ENCODE measurements at places on chromosomes 6 and 20. TPM values are rescaled to one million over a fixed set of nuclear protein-coding genes. Genes with fewer than 3 reads are reported as not detected.

The BTBD9 gene
- 12.2 TPM for total RNA-seq

The ULBP3 gene
- 5.0 TPM for total RNA-seq

The POM121L2 gene
- total RNA-seq: not detected

The RAET1L gene
- total RNA-seq: not detected

The FAXC gene
- total RNA-seq: 0.15 TPM

The SLC22A7 gene
- total RNA-seq: not detected

The SOBP gene
- total RNA-seq: 2.2 TPM

The CALHM5 gene
- 10.1 TPM for total RNA-seq

The TNFRSF6B gene
- 7.8 TPM for total RNA-seq

The KCNS1 gene
- 0.23 TPM for total RNA-seq

The COL11A2 gene
- total RNA-seq: 0.08 TPM

The HLA-DQB1 gene
- not detected for total RNA-seq

The HFE gene
- total RNA-seq: 7.1 TPM

The FAM83B gene
- not detected for total RNA-seq

The GTSF1L gene
- not detected for total RNA-seq

The TULP4 gene
- total RNA-seq: 87.7 TPM

The SLA2 gene
- total RNA-seq: not detected

The PPP1R14C gene
- 3.2 TPM for total RNA-seq

The SRF gene
- 20.1 TPM for total RNA-seq

The HLA-DRB5 gene
- total RNA-seq: not detected

The BPIFB4 gene
- 0.23 TPM for total RNA-seq
